ENCODE measurements at places on chromosomes 7 and 10. TPM values are rescaled to one million over a fixed set of nuclear protein-coding genes. Genes with fewer than 3 reads are reported as not detected.

GJD4 gene
- total RNA-seq, result not detected

LRRC4 gene
- under 0.01 TPM for total RNA-seq

NEURL1 gene
- total RNA-seq, result under 0.01 TPM

OPN4 gene
- total RNA-seq, result not detected

TEX36 gene
- not detected for total RNA-seq

NRAP gene
- total RNA-seq, result under 0.01 TPM

ANKMY2 gene
- 28.5 TPM for total RNA-seq

- DNase-seq, result peak; percentile 3
Measured at GRCh38 chr7:128203710-128204214, 37.3 kb upstream of the LEP start.

GRCh38 chr10:128053356-128053755 is 72.9 kb downstream of the MKI67 start:
- no peak for DNase-seq

GRCh38 chr7:150852371-150852905 is at the start of gene AOC1:
AOC1 (plus strand) TSS chr7:150852517; CDS start chr7:150856471, 3,954 bp downstream.
- DNase-seq, result no peak

- DNase-seq, result no peak
Measured at GRCh38 chr7:81534446-81534845, 235.4 kb downstream of the HGF start.

Data from fibroblast of villous mesenchyme (primary cell).